ENCODE measurements at places on chromosomes 5 and 9.

DNA sequence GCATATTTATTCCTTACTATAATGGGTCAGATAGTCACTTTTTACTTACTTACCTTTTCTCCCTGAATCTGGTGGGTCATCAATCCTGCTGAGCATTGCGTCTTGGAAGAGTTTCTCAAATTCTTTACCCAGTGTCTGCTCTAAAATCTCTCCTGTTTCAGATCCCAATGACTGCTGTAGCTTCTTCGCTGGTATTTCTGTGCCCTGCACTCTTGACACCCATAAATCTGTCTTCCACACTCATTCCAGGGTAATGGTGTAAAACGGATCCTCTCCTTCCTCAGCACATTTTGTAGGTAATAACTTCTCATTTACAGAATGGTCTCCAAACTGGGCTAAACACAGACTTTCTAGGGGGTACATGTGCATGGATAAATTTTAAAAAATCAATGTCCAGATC is 407.4 kb downstream of the DMAC1 start:
- DNase-seq = no peak

- no peak for DNase-seq
Measured at GRCh38 chr9:121206516-121207370, 5.1 kb upstream of the RAB14 start.

- DNase-seq = peak; percentile 53
Measured at GRCh38 chr9:121640076-121640475, 11.4 kb upstream of the DAB2IP start.

DNA sequence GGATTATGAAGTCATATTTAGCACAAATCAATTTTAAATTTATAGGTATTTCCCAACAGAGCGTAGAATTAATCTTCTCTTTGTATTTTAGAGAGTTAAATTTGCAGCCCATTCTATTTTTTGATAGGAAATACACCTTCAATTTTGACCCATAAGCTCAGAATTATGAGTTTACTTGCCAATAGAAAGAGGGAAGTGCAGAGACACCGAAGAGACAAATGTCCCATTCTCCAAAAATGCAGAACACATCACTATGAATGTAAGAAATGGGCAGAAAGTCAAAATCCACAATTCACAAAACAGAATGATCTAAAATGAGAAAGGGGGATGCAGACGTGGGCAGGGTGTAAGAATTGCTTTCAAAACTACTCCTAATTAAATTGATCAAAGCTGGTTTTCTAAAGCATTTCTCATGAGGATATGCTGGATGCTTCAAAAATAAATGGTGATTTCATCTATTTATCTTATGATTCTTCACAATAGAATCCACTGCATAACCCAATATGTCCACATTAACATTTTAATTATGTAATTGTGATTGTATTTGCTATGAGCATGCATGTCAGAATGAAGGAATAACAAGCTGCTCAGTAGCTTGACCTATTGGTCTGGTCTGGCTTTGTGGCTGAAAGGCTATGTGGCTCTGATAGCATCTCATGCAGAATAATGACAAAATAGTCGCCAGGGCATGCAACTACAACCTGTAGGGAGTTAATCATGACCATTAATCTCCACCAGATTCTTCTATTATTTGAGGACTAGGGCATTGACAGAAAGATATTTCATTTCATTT is 550.1 kb upstream of the CDH18 start:
- DNase-seq = no peak

DNA sequence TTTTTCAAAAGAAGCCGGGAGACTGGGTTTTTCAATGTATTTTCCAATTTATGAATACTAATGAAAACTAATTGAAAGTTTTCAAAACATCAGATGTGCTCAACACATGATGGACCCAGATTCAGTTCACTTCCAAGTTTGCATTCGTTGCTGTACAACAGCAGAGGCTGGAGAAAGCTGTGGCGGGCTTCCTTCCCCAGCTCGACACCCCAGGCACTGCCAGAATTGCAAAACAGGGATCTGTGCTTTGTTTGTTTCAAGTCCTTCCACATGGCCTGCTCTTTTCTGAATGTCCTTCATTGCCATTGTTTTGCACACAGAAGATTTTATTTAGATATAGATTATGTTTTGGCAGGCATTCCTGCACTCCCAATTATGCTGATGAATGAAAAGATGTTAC is 30.3 kb upstream of the INSYN2B start:
- DNase-seq = peak; percentile 3

- no peak for DNase-seq
Measured at GRCh38 chr9:117574099-117574498, 130.1 kb upstream of the TLR4 start.

- DNase-seq = no peak
Measured at GRCh38 chr9:137740312-137740711, 121.5 kb downstream of the EHMT1 start.

- DNase-seq = no peak
Measured at GRCh38 chr5:107894361-107894760, 223.6 kb upstream of the EFNA5 start.

DNA sequence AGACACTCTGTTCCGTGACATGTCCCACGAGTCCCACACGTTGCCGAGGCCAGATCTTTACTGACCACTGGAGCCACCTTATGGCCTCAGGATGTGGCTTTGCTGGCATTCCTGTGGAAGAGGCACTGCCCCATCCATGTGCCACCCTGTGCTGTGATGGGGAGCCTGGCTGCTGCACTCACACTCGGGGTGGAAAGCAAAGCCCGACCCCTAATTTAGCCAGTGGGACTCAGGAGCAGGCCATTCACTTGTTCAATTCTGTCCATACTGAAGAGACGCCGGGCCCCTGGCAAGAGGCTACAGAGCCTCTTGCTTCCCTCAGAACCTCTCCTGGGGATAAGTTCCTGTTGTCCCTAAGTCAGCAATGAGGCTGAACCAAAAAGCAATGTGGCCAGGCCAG is 18.6 kb upstream of the CEP72 start:
- DNase-seq = no peak

DNA sequence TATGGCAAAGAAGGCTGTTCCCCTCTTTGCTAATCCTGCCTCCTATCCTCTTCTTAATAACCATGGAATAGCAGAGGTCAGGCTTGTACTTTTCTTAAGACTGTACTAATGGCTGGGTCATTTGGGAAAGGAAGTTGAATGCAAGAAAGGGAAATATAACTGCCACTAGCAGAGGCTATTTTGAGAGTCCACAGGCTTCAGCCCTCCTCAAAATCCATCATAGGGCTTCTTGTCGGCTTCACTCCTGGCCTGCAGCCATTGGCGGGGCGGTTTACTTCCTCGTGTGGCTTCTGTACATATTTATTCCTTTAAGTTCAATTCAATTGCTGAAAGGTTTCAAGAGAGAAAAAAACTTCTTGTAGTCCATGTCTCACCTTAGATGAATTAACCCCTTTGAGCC is 2.8 kb upstream of the PARP8 start:
- peak; percentile 63 for DNase-seq

- no peak for DNase-seq
Measured at GRCh38 chr5:54965806-54966205, 19.6 kb downstream of the ESM1 start.

DNA sequence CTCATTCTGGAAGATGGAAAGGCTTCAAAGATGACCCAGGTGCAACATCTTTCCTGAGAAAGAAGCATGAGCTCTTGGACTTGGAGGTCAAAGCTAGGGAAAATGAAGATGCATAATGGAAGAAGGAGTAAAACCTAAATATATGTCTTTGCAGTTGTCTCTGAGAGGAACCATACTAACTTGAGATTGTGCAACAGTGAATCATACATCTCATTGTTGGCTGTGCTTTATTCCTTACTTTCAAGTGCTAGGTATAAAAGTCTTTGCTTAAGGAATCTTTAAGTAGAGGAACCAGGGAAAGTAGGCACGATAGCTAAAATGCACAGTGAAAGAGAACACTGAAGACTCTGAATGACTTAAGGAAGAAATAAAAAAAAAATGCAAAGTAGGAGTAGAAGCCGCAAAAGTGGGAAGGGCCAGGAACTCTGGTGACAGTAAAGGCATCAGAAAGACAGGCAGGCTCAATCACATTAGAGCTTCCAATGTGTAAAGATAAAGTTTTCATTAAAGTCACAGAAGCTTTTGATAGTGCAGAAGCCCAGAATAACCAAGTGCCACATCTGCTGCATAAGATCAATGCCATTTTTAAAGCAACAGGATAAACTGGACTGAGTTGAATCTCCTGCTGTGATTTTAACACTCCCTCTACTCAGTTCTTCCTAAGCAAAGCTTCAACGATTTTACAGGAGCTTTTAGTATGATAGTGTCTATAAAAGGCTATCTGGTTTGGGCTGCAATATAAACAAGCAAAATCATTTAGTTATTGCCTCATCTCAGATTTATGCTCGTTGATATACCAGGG is 432.3 kb upstream of the EDIL3 start:
- DNase-seq = no peak

DNA sequence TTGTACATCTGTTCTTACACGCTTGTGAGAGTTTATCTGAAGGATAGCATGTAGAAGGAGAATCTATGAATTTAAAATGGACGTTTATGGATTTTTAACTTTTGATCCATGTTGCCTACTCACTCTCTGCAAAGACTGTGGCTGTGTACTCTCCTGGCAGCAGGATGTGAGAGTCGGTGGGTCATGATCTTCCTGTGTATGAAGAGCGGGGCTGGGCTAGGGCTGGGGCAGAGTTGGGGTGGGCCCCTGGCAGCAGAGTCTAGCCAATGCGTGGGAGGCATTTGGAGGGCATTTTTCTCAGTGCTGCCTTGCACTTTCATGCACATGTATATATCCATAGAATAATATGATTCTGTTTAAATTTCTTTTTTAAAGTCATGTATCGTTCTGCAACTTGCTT is 24.0 kb upstream of the DAB2IP start:
- DNase-seq = no peak

GRCh38 chr9:125750627-125751011 is 3.4 kb downstream of the PBX3 start:
- peak; percentile 53 for DNase-seq

- DNase-seq = no peak
Measured at GRCh38 chr5:135660826-135661575, 82.2 kb upstream of the CXCL14 start.

DNA sequence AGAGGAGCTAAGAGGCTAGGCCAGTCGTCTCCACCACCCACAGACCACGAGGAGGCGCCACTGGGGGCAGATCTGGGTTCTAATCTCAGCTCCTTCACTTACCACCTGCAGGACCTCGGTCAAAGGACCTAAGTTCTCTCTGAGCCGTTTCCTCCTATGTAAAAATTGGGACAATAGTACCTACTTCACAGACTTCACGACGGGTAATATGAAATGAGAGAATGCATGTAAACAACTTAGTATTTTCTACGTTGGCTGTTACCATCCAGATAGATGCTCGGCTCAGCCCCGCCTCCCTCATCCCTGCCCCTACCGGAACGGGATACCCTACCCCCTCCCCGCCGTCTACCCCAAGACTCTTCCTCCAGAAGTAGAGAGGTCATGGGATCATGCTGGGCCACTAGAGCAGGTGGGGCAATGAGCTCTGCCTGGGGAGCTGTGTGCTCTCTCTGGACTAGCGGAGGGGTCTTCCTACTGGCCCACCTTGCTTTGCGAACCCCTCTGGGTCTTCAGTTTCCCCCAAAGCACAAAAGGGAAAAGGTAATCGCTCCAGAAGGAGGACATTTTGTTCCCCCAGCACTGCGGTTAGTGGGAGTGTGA is 541 bp downstream of the GNPDA1 start:
- DNase-seq = peak; percentile 70

DNA sequence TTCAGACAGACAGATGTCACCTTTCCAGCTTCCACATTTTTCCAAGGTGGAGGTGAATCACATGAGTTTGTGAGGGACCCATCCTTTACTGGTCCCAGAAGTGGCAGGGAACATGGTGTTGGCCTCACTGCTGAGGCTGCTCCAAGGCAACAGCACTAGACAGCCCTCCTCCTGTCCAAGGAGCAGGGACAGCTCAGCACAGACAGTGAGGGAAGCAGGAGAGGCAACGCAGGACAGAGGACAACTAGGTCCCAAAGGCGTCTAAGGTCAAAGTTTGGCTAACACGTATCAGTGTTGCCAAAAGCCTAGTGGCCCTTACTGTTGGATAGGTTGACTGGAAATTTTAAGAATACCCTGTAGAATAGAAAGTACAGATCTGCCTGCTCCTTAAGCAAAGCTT is 251.7 kb upstream of the PANK3 start:
- DNase-seq = no peak

GRCh38 chr9:110776221-110776620 is 107.6 kb downstream of the MUSK start:
- peak; percentile 33 for DNase-seq

GRCh38 chr5:35194635-35195471 is 35.4 kb downstream of the PRLR start:
- no peak for DNase-seq

GRCh38 chr9:84950879-84951811 is 281.6 kb downstream of the NTRK2 start:
- no peak for DNase-seq

DNA sequence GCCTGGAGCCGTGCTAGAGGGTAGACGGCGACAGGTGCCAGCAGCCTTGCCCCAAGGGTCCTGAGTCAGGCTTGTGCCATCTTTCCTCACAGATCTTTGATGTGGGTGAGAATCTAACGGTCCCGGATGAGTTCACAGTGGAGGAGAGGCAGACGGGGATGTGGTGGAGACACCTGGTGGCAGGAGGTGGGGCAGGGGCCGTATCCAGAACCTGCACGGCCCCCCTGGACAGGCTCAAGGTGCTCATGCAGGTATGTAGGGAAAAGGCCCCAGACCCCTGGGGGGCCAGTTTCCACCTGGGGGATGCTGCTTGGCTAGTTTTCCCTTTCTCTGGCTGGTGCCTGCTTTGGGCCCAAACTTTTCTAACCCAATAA is 24.0 kb downstream of the PTGES2 start:
- DNase-seq = no peak

GRCh38 chr5:171681677-171682076 is 103.9 kb upstream of the SMIM23 start:
- DNase-seq = no peak

Measured in pons (tissue), 1 donor.